Testis (tissue), 5 donors: ENCODE measurements at places on chromosomes 13 and 19. TPM values are rescaled to one million over a fixed set of nuclear protein-coding genes. Genes with fewer than 3 reads are reported as not detected.

The CGB2 gene
- 3.6 TPM for total RNA-seq

The CYP2A7 gene
- total RNA-seq: not detected

The TNNI3 gene
- 30.3 TPM for total RNA-seq

The SHC2 gene
- 67.3 TPM for total RNA-seq

The ELAVL1 gene
- total RNA-seq: 75.7 TPM

DNA sequence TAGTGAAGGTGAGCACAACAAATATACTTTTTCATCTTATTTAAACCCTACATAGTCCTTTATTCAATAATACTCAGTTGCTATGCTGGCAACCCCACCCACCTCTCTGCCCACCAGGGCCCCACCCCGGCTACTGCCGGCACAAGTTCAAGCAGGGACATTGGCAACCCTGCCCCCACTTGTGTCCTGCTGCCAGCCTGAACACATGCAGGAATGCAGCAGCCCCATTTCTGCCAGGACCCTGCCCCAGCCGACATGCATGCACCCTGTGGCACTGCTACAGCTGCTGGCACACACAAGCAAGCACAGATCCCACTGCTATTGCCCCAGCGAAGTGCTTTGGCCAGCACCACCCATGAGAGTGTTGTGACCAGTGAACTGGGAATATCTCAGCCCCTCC is 289.8 kb downstream of the COG6 start:
- no peaks in the 10 kb centered on the region for H3K36me3 ChIP-seq
- no peaks in the 10 kb centered on the region for H3K4me1 ChIP-seq
- H3K27ac ChIP-seq: no peak overlapping the region
- no peak for DNase-seq
- no peak overlapping the region for H3K4me3 ChIP-seq
- no peaks in the 10 kb centered on the region for H3K27me3 ChIP-seq

DNA sequence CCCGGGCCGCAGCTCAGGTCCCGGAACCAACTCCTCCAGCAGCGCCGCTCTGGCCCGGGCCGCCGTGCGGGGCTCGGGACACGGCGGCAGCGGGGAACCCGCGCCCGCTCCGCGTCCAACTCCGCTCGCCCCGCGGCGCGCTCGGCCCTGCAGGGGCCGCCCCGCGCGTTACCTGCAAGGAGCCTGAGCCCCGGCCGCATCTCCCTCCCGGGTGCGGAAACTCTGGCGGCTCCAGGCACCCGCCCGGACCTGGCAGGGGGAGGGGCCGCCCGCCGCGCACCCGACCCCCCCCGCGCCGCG is at the start of gene TMTC4:
TMTC4 (minus strand) TSS at position 224 of the 300 bp plus-strand sequence. CDS start 4,433 bp downstream, outside the sequence.
- no peaks in the 10 kb centered on the region for H3K27me3 ChIP-seq
- peak within 1 kb of the TSS; percentile 88 for H3K27ac ChIP-seq
- H3K4me1 ChIP-seq: peaks cover 6% of the 10 kb centered on the region
- H3K4me3 ChIP-seq: peak within 1 kb of the TSS; percentile 87

DNA sequence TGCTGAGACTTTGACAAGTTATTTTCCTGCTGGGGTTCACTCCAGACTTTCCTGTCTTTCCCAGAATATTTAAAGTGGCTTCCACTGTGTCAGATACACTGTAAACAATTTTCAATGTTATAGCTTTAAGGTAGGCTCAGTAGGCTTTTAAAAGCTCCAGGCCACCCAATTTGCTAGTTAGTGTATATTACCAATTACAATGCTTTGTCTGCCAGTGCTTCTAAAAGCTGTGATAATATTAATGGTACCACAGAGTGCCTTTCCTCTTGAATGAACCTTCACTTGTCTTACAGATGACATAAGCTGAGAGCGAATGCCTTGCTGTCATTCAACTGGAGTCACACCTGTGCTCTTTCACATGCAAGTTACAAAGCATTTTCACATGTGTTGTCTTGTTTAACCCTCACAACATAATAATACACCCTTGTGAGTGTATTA is 239.7 kb upstream of the HTR2A start:
- H3K4me3 ChIP-seq: no peak overlapping the region
- no peak overlapping the region for H3K27ac ChIP-seq
- no peaks in the 10 kb centered on the region for H3K36me3 ChIP-seq
- no peaks in the 10 kb centered on the region for H3K4me1 ChIP-seq
- H3K27me3 ChIP-seq: no peaks in the 10 kb centered on the region

- no peaks in the 10 kb centered on the region for H3K36me3 ChIP-seq
- no peak overlapping the region for H3K27ac ChIP-seq
Measured at GRCh38 chr19:34128558-34129250, 43.6 kb upstream of the LSM14A start.

DNA sequence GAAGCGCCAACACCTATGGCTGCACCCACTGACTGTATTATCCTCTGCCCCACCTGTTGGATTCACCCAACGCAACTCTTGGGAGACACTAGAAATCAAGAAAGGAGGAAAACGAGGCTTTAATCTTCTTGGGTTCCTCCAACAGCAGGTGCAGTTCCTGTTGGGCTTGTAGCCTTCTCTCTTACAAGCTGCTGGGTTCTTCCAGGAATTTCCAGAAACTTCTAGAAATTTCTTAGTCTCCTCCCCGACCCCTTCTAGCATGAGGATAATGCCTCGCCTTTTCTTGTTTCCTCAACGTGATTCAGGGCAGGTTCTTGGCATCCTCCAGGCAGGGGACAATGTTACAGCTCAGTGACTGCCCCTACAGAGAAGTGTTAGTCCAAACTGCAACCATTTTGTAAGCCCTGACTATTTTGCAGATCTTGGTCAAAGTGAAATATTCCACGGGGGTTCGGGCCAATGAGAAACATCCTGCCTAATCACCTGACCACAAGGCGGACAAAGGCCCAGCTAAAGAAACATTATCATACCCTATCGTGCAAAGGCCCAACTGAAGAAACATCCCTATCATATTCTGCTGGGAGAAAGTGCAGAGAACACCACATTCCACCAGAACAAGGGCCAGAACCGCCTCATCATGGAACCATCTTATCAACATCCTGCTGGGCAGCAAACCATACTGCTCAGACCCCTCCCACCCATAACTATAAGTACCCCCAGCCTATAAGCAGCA is 614 bp upstream of the PNMA8A start:
- DNase-seq: no peak
- H3K27me3 ChIP-seq: no peaks in the 10 kb centered on the region
- no peaks in the 10 kb centered on the region for H3K36me3 ChIP-seq
- H3K27ac ChIP-seq: peak overlapping the region; percentile 81
- peaks cover 15% of the 10 kb centered on the region for H3K4me1 ChIP-seq
- H3K4me3 ChIP-seq: peak overlapping the region; percentile 57

GRCh38 chr19:6034512-6034911 is 56.6 kb upstream of the RANBP3 start:
- H3K4me1 ChIP-seq: peaks cover 14% of the 10 kb centered on the region
- no peaks in the 10 kb centered on the region for H3K36me3 ChIP-seq
